ENCODE measurements at places on chromosomes 7 and 10.

DNA sequence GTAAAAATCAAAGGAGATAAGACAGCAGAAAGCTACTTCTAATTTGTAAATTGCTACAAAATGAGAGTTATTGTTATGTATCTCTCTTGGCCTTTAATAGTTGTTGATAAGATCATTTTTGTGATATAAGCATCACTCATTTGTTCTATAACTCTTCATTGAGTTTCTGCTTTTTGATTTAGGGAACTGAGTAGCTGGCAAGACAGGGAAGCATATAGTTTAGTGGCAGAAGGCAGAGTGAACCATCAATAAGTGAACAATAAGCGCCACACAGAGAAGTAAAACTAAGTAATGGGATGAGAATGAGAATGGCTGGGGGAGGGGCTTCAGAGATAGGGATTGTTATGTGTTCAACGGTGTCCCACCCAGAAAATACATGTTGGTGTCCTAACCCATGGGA lies 245.4 kb downstream of the ADARB2 start:
- no peak for DNase-seq

DNA sequence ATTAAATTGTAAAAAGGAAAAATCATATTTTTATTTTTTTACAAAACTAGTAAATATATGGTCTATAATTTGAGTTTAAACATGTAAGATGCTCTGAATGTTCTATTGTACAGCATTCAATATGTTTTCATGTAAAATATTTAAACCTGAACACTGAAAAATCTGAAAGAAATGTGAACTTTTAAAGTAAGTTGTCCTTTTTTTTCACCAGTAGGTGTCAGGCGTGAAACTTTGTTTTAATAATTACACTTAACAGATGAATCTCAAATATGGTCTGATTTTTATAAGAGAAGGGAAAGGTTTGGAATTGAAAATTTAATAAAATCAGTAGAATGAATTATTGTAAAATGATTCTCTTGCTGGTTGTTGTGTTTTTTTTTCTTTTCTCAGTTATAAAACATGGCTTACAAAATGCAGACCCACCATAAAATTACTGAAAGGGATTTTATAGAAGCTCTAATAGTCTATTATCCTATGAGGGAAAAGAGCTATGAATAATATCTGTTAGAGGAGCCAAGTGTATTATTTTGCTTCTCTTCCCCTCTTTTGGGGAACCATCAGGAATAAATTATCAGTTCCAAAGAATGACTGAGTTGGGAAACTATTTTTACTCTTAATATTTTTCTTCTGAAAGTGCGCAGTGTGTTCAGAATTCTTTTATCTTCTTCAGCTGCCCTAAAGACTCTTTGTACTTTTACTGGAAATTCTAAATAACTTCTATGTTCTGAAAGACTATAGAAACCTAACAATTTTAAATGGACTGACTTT lies 217.7 kb upstream of the FZD1 start:
- DNase-seq = peak; percentile 30

GRCh38 chr10:132735923-132736391 lies 50.0 kb downstream of the NKX6-2 start:
- DNase-seq = no peak

GRCh38 chr10:81872206-81872862 lies 2.7 kb upstream of the NRG3 start:
- no peak for DNase-seq

DNA sequence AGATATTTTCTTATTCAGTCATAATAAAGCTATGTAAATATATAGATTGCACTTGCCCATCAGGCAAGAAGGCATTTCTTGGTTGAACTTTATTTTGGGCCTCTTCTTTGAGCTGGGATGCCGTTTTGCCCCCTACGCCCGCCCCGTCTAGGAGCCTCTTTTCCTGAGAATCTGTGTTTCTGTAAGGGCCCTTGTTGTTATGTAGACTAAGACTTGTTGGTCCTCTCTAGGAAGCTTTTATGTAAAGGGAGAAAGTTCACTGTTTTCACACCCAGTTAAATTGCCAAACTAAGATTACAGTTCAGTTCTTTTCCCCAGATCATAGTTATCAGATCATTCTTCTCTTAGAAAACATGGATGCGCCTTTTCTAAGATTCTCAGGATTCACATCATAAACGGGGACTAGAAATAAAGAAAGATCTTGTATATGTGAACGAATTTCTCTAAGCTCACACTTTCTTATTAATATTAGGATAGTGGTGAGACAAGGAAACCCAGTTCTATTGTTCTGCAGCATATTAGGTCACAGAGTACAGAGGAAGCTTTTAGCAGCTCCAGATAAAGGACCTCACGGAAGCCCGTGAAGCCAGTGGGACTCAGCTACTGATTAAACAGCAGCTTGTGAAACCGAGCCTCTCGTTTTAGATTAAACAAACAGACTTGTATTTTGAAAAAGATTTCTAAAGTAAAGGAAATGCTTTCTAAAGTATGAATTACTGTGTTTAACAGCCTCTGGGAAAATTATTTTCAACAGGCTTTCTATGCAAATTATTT lies 3.8 kb downstream of the LMTK2 start:
- no peak for DNase-seq

DNA sequence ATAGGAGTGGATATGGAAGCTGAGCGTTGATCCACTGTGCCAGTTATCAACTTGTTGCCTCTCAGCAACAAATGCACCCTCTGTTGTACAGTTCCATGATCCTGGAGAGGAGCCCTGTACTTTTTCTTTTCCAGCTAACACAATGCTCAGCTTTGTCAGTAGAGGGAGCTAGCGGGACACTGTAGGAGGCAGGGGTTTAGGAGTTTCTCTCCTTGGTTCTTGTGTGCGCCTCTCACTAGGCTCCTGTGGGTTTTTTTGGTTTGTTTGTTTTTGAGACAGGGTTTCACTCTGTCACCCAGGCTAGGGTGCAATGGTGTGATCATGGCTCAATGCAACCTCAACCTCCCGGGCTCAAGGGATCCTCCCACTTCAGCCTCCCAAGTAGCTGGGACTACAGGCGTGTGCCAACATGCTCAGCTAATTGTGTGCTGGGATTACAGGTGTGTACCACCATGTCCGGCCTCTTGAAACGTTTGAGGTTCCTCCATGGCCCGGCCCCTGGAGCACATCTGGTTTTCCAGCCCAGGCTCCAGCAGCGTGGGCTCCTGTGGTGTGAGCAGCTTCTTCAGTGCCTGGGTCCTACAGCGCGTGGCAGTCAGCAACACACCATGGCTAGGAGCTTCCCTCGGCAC lies 12.0 kb upstream of the MARVELD1 start:
- DNase-seq = peak; percentile 80

DNA sequence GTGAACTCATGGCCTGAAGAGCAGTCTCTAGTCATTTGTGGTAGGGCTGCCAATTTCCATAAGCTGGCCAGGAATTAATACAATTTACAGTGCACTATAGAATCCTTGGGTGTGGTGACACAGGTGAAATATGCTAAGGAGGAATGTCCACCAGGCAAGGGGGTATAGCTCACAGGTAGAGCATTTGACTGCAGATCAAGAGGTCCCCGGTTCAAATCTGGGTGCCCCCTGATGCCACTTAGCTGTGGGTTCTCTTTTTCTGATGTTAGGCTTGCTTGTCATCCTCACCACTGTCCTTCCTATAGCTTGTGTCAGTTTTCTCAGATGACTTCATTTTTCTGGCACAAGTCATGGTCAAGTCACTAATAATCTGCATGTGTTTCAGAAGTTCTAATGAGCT lies 108.7 kb downstream of the ZNF467 start:
- peak; percentile 4 for DNase-seq

DNA sequence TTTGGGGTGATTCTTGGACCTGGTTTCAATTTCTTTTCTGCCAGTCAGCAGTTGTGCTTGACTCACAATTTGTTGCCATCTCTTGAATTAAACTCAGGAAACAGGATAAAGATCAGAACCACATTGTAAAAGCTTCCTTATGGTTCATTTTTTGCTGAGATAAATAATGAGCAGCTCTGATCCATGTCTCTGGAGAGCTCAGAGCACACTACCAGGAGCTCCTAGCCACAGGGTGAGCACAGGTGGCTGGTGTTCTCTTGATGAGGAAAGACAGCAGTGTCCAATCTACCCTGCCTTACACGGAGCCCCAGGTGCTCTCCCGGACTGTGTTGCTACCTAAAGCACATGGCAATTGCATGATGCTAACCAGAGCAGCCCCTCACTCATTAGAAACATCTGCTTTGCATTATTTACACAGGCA lies 17.2 kb upstream of the FAM170B start:
- no peak for DNase-seq

DNA sequence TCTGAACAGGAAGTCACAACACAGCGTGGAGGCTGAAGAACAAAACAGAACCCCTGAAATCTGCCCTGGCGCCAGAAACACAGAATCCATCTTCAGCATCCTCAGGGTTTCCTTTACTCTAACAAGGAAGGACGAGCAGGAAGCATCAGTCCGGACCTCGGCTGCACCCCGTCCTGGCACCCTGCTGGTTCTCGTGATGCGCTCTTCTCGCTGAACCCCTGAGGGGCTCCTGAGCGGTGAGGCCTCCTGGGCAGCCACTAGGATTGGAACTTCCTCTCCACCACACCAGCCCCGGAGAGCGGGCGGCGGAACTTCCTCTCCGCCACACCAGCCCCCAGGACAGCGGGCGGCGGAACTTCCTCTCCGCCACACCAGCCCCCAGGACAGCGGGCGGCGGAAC lies 461.9 kb downstream of the PTPRN2 start:
- no peak for DNase-seq

GRCh38 chr10:52746169-52746568 lies 26.4 kb downstream of the MBL2 start:
- DNase-seq = no peak

DNA sequence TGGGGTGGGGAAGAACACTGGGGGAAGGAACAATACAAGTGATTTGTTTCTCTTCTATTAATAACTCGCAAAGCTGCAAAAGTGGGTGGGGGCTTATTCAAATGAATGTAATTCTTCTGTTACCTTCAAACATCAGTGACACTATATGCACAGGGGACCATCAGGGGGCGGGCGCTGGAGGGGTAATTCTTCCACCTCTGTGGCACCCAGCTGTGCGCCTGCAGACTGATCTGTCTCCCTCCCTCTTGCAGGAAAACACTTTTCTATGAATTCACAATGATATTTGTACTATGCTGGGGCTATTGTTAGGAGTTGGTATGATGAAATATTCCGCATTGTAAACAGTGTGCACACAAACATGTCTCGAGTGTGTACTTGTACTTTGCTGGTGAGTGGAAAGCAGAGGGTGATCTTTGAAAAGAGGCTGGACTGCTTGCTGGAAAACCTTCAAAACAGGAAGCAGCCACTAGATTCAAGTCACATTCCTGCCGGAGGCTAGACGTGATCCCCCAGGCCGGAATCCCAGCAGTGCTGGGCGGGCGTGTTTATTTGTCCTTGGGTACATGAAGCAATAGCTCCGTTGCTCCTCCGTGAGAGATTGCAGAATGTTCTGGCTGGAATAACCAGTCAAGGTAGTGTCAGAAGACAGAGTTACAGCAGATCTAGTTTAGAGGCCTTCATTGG lies 15.8 kb upstream of the BNIP3 start:
- DNase-seq = peak; percentile 55

DNA sequence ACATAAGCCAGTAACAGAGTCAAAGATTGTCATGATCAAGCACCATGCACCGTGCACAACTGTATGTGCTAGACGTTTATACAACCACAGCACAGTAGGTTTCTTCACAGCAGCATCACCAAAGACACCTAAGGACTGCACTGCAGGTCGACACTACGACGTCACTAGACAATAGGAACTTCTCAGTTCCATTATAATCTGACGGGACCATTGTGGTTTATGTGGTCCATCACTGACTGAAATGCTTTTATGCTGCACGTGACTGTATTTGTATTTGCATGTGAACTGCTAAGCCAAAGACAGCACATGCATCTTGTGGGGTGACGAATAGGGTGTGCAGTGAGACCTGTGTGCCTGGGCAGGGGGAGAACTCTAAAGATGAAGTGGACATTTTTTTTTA lies 164.9 kb downstream of the PARD3 start:
- DNase-seq = no peak

DNA sequence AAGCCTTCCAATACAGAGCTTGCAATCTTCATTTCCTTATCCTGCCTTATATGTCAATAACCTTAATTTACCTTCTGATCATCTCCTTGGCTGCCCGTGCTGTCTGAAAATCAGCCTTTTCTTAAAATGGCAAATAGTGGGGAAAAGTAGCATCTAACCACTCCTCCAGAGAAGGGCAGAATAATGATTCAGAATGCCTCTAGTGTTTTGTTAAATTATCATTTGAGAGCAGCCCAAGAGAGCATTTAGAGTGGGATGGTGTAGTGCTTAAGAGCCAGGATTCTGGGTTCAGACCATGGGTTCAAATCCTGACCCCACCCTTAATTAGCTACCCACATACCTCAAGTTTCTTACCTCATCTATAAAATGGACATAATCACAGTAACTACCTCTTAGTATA lies 4.6 kb upstream of the TMEM139 start:
- DNase-seq = no peak

DNA sequence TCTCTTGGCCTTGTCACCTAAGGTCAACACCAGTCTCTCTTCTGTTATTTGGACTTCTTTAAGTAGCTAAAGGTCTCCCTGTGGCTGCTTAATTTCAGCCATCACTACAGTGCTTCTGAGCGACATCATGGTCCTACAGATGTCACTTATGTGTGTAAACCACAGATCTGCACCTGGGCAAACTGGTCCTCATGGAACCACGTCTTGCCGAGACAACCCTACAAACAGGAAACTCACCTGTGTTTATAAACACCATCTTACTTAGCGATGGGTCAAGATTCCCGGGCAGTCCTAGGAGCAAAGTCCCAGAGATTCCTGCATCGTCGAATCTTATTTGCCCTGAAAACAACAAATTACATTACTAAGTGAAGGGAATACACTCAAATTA lies 27.8 kb downstream of the KLF6 start:
- no peak for DNase-seq

- DNase-seq = no peak
Measured at GRCh38 chr7:87960239-87960638, 26.2 kb downstream of the ADAM22 start.

- no peak for DNase-seq
Measured at GRCh38 chr7:150823484-150824126, 23.0 kb downstream of the TMEM176A start.

DNA sequence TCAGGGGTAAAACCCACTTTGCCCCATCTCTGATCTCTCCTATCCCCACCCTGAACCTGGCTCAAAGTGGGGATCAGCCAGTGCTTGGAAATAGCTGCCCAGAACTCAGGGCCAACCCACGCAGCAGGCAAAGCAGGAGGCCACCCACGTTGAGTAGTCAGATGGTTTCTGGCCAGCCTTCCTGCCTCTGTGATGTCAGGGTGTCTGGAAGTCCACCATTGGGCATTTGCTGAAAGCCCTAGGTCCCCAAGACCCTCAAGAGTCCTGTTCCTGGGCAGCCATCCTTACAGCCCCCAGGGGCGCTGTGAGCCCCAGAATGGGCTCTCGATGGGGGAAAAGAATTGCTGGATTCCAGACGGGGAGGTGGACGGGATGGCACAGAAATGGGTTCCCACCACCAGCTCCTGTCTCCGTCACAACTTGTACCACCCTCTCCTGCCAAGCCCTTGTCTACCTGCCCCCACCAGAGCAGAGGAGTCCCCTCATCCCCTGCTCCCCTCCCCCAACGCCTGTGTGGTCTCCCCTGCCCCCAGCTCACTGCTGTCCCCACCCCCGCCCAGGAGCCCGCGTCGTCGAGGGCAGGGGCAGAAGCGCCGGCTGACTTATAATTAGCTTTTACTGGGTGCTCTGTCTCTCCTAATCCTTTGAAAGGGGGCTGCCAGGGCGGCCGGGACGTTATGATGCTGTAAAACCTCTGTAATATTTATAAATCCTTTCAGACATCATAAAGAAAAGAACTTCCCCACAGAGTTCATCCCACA lies 3.9 kb downstream of the MYL10 start:
- DNase-seq = no peak

GRCh38 chr7:152751449-152752141 lies 8.0 kb upstream of the ACTR3B start:
- no peak for DNase-seq

- DNase-seq = no peak
Measured at GRCh38 chr10:122419016-122419415, 35.4 kb upstream of the ARMS2 start.

Measured in ELR (cell line).